ENCODE measurements at places on chromosomes 7 and 10.

- DNase-seq: no peak
Measured at GRCh38 chr7:92843034-92843760, 6.8 kb upstream of the CDK6 start.

DNA sequence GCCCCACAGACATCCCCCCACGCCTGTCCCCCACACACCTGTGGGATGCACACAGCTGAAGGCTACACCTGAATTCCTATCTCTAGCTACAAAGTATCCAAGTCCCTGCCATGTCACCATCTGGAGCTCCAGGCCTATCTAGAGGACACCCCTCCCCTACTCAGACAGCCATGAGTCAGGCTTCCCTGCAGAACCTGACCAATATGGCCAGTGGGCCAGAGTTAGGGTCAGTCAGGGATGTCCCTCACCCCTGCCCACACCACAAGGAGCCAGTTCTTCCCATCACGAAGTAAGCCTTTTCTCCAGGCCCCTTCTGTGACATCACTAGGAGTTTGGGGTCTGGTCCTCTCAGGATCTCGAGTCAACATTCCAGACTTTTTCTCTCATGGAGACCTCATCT, 10.6 kb upstream of the SLC18A3 start:
- no peak for DNase-seq

GRCh38 chr7:5266191-5267028, 16.3 kb upstream of the SLC29A4 start:
- DNase-seq: no peak

DNA sequence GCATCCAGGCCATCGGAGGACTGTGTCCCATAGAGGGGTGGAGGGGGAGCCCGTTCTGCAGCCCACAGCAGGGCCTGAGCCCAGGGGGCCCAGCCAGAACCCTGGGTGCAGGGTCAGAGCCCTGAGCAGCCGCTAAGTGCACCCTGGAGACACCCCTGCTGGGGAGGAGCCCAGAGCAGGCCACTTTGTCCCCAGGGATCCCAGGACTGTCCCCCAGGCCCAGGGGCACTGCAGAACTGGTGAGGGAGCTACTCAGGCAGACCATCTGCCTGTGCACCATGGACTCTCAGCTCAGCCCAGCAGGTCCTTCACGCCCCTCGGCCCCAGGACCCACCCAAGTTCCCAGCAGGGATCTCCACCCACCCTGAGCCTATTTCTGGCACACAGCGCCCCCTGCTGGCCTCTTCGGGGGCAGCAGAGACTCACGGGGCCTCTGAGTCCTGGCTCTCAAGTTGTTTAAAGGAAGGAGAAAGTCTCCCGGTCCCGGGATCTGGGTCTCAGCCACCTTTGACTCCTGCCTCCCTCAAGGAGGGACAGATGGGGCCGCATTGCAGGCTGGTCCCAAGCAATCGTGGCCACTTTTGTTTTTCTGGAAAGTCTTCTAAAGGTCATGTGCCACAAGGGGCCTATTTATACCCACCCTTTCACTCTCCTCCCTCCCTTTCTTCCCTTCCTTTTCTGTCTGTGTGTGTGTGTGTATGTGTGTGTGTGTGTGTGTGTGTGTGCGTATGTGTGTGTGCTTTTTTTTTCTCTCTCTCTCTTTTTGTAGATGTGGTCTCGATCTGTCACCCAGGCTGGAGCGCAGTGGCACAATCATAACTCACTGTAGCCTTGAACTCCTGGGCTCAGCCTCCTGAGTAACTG, 90.3 kb downstream of the MYL10 start:
- DNase-seq: peak; percentile 39

- DNase-seq: no peak
Measured at GRCh38 chr7:3266240-3266639, 34.8 kb upstream of the SDK1 start.

- DNase-seq: no peak
Measured at GRCh38 chr10:76885816-76886215, 751.8 kb downstream of the KCNMA1 start.

DNA sequence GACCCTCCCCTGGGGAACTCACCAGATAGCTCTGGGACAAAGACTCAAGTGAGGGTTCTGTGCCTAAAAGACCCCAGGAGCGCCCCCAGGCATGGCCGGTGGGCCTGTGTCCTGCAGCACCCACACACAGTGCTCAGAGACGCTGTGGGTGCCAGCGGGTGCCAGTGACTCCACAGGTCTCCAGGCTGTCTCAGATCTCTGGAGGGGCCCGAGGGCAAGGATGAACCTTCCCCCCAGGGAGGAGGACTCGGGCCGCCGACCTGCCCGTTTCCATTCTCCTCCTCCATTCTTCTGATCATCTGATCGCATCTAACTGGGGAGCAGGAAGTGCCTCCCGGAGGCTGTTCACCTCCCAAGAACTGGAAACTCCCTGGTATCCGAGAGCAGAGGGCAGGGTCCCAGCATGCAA, 980 bp downstream of the ADAM8 start:
- DNase-seq: peak; percentile 56

DNA sequence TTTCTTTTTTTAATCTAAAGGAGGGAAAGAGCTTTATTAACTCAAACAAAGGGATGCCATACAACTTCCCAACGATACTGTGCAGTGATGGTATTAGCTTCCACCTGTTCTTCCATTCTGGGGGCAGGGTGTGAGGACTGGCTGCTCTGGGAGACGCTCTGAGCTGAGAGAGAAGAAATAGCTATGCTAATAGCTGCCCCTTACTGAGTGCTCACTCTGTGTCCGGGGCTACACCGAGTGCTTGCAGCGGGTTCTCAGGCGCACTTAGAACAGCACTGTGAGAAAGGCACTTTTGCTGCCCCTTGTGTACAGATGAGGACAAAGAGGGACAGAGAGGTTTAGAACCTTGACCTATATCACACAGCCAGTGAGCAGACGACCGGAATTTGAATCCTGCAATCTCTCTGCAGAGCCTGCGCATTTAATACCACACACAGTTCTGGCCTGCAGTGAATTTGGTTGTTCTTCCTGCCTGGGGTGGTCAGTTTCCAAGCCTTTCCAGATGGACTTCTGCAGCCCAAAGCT, 142.2 kb downstream of the PLPP4 start:
- no peak for DNase-seq

- no peak for DNase-seq
Measured at GRCh38 chr7:134554417-134554966, 5.6 kb downstream of the AKR1B15 start.

Measured in CD4-positive, alpha-beta T cell treated with Interleukin-2 at 100 ng/mL for 4 hours (primary cell).